ENCODE measurements at places on chromosomes 16 and 17.

DNA sequence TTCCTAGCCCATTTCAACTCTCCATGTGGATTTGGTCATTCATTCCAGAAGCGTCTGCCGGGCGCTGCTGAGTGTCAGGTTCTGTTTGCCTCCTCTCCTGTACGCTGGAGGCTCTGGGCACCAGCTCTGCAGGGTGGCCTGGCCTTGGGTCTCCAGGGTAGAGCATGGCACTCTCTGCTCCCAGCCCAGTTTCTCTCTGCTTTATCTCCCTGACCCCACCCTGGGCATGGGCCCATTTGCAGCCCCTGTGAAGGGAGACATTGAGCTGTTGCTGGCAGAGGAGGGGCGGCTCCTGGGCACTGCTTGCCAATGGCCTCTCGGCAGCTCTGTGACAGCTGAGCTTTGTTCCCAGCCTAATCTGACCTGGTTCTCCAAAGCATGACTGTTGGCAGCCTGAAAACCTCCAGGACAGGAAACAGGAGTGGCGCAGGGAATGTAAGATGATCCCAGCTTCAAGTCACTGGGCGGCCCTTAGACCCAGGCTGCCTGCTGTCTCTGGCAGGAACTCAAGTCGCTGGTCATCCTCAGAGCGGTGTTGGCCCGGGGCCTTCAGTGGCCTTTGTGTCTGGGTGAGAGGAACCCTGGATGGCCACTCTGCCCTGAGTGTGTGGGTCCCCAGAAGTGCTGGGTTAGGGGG lies 146.8 kb downstream of the SEC14L1 start:
- DNase-seq, result peak; percentile 41

GRCh38 chr17:70945386-70945785 lies 776.1 kb downstream of the KCNJ2 start:
- no peak for DNase-seq

GRCh38 chr17:52938623-52939230 lies 780.2 kb upstream of the CA10 start:
- no peak for DNase-seq

GRCh38 chr16:5075637-5076036 lies 4.0 kb downstream of the ALG1 start:
- DNase-seq, result no peak

DNA sequence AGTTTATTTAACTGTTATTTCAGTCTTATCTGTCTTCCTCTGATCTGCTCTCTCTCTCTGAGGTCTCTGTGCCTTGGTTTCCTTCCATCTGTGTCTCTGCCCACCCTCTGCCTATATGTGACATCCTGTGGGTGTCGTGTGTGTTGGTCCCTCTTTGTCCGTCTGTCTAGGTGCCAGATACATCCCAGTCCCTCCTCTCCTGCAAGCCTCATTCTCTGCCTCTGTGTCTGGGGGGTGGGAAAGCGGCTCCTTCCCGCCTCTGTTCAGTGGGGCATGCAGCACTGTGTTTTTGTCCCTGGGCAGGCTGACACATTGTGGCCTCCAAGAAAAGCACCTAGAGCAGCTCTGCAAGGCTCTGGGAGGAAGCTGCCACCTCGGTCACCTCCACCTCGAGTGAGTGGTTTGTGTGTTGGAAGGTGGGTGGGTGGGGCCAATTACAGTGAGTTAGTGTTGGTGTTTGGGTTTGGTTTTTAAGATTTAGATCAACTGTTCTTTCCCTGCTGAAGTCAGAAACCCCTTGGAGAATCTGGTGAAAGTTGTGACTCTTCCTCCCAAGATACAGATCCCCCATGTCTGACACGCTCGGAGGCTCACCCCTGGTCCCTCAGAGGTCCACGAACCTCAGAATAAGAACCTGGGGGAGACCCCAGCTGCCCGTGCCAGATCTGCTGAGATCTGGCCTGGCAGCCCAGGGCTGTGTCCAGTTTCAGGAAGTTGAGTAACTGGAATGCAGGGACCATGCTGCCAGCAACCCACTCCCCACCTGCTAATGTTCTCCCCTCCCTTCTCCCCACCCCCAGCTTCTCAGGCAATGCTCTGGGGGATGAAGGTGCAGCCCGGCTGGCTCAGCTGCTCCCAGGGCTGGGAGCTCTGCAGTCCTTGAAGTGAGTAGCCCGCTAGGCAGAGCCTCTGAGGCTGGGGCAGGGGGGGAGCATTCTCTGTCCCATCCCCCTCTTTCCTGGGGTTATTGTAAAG lies 50.9 kb upstream of the CPNE2 start:
- DNase-seq, result no peak

GRCh38 chr16:88527186-88527936 lies 42.8 kb upstream of the ZC3H18 start:
- no peak for DNase-seq

DNA sequence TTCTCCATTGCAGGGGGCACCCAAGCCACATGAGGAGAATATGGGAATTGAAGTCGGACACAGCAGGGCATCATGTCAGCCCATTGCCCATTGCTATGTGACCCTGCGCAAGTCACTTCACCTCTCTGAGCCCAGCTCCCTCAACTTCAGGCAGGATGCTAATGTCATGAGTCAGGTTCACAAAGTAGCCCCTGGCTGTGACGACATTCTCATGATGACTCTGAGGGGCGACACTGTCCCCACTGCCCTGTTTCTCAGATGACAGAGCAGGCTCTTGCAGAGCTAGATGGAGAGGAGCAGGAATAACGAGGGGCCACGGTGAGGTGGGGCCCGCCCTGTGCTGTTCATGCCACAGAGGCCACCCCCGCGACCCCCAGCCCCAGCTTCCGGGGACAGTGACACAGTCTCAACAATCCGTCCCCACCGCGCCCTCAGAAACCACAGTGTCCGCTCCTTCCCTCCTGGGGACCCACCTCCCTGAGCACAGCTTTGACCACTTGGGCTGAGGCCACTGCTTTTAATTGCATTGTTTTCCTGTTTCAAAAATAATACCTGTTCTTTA lies 13.2 kb upstream of the ZNF469 start:
- no peak for DNase-seq

DNA sequence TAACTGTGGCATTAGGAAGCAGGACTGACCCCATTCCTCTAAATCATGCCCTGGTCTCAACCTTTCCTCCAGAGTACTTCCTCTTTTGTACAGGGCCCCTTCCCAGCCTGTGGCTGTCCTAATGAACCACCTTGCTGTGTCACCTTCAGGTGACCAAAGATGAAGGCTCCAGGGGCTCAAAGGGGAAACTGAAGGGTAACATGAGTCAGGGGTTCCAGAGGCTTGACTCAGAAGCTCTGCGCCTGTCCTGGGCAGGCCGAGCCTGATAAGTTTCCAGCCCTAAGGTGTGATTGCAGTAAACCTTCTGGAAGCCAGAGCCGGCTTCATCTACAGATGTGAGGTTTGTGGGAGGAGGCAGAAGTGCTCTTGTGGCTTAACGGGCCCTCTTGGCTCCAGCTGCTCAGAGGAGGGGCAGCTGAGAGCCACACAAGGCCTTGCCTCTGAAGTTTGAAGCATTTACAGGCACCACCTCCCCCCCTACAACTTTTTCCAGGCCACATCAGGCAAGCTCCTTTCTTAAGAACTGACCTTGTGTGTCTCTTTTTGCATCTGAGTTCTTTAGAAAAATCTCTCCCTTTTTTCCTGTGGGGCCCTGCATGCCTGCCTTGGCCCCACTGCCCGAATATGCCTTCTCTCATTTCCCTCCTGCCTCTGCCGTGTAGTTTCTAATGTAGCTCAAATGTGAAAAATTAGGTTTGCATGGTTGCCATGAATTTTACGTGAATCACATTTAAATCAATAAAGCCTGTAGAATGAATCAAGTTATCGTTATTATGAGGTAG lies 149.9 kb downstream of the CLEC16A start:
- DNase-seq, result no peak

- DNase-seq, result peak; percentile 77
These were observed 222.4 kb upstream of the AXIN2 start for GRCh38 chr17:65783845-65784334.
